NCI-H2029 treated with DMSO at 0.1 percent for 48 hours (cell line): ENCODE measurements at places on chromosomes 5 and 9.

DNA sequence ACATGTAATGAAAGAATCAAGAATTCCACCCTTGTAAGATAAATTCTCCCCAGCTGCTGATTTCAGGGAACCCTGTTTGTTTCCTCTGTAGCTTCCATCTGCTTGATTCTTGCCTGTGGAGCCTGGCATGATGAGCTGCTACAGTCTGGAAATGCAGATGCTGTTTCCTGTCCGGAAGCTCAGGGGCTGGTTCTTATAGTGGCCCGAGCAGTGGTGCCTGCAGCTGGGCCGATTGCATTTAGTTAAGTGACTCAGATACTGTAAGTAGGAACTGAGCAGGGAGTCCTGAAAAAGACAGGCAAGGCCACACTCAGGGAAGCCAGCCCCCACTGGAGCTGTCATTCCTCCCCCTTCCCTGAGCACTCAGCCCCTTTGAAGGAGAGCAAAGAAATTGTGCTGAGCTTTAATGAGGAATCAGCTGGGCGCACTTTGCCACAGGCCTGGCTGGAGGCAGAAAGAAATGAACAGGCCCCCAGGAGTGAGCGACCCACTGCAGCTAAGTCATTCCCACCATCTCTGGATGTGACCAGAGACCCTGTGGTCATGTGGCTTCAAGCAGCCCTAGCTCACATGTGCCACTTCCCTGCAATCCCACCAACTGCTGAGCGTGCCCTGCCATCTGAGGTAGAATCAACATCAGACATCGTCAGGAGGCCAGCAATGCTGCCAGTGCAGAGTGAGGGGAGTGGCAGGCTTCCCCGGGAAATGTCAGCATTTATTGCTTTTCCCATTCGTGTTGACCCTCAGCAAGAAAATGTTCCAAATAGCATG lies 206.0 kb upstream of the WWC1 start:
- no peak for DNase-seq

DNA sequence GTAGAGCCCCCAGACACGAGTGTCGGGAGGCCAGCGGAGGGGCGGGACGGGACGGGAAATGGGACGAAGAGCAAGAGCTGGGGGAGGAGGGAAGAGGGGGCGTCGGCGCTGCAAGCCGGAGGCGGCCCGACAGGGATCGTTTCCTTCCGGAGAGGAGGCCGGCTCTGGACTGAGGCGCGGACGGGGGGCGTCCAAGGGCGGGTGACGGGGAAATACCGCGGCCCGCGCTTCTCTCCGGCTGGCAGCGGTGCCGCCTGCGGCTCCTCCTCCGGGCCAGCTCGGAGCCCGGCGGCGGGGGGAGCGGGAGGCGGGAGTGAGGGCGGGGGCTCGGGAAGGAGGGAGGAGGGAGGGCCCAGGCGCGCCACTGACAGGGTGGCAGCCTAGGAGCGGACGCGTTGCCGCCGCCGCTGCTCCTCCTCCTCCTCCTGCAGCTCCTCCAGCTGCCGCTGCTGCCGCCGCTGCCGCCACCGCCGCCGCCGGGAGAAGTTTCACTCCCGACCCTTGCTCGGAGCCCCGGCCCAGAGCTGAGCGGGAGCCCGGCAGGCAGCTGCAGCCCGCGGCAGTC lies at the start of gene CHSY3:
TSS of gene CHSY3 (plus strand) at position 364 of the 565 bp plus-strand sequence.
- peak; percentile 24 for DNase-seq

DNA sequence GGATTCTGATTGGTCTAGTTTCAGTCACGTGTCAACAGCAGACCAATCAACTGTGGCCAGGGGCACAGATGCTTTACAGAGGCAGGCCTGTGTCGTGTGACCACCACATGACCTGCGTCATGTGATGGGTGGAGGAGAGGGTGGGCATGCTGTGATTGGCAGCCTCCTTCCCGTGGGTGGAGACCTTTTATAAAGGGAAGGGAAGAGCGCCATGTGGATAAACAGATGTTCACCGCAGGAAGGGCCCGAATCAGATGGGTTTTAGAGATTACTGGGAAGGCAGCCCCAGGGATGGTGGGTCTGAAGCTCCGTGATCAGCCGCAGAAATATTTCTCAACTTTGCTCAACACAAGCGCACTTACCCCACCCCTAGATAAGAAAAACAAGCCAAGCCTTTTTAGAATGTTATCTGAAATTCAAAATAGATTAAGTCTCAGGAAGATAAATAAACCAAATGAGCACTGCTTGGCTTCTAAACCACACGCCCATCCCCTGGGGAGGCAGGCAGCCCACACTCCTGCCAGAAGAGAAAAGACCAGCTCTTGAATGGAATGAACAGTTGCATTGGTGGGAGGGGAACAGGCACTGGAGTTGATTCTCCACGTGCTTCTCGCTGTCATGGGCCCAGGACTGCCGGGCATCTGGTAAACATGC lies 43.6 kb downstream of the ROPN1L start:
- no peak for DNase-seq

GRCh38 chr5:142551338-142552067 lies 134.4 kb downstream of the FGF1 start:
- no peak for DNase-seq

DNA sequence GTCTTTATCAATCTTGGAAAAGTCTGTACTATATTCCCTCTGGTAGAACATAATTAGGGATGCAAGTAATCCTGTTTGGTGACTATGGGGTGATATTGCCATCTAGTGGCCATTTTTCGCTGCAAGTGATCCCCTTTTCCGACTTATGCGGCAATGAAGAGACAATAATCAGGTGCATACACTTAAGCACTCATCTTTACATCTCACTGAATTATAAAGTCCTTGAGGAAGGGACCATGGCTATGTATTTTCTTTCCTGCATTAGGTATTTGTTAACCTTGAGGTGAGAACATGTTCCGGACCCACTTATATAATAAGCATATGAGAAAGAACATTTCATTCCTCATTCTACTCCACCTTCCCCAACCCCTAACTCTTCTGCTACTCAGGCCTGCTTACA lies 19.6 kb upstream of the LIX1 start:
- peak; percentile 63 for DNase-seq
